ENCODE measurements at places on chromosomes 2 and 18.
A peak's percentile ranks its signal among the peaks of the same experiment; 100 is the strongest.

GRCh38 chr2:60597346-60597745, 43.9 kb upstream of the BCL11A start:
- no peak for DNase-seq

- no peak for DNase-seq
Measured at GRCh38 chr18:59871711-59872362, 28.0 kb upstream of the PMAIP1 start.

- no peak for DNase-seq
Measured at GRCh38 chr2:67694445-67694844, 297.3 kb downstream of the ETAA1 start.

- DNase-seq = peak; percentile 83
Measured at GRCh38 chr2:54803783-54804751, 80.6 kb downstream of the EML6 start.

GRCh38 chr18:3402982-3403451, 47.0 kb upstream of the TGIF1 start:
- DNase-seq = peak; percentile 74

DNA sequence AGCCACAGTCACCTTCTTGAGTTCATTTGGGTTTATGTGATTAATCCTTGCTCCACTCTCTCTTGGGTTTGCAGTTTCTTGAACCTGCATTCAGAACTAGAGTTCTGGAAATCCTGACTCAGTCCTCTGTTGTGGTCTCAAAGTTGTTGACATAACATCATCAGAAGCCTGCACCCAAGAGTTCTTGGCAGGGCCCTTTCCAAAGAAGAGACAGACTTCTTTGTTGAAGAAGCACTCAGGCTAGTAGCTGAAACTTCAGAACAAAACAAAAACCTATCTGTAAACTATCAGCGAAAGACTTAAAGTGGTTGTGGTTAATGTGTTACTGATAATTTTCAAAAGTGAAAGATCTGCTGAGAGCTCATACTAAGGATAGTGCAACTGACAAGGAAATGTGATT, 120.8 kb downstream of the FAM168B start:
- DNase-seq = no peak

GRCh38 chr2:66228128-66228547, 206.8 kb upstream of the MEIS1 start:
- DNase-seq = no peak

DNA sequence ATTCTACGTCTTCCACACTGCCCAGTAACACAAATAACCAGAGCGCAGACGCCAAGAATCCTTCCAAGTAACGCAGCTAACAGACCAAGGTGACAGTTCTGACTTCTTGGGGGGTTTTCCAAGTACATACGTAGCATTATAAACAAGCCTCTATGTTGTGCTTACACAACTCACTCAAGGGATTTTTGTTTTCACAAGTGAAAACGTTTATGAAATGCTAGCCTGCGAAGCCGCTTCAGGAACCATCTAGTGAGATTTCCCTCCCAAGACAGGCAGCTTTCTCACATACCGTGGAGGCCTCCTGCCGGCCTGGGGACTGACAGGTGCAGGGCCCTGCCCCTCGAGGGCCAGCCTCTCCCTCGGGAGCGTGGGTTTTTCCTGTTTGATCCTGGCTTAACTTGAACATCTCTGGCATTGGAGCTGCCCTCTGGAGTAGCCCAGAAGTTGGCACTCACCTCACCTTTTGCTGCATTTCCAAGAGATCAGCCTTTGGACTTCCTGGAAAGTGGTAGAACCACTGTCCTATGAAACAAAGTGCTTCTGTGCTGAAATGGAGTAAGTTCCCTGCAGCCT, 151.1 kb downstream of the MBP start:
- DNase-seq = no peak

DNA sequence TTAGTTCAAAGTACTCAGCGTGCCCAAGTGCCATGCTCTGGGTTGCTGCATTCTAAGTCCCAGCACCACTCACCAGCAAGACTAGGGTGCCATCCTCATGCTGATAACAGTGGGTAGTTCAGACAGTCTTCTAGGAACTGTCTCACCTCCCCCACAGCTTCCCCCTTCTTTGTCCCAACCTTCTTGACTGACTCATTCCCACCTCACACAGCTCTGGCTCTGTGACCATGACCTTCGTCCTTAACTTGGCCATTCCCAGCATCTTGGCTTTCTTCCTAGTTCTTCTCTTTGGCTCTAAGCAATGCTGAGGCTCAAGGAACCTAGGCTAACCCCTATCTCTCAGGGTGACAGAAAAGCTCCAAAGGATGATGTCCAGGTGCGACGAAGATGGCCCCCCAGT, 20.0 kb upstream of the CXCR4 start:
- no peak for DNase-seq

DNA sequence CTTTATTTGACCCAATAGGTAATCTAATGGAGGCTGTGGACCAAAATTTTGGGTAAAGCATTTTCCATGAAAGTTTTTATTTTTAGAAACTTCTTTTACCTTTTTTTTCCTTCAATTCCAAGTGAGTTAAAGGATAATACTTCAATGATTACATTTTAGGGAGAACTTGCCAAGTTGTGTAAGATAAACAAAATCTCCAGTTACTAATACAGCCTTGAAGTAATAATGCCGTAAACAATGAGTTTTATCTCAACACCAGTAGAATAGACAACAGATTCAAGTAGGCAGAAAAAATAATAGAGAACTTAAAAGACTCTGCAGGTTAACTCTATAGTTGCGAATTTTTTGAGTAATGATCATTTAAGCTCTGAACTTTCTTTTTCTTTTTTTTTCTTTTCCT, 807.4 kb downstream of the CNTNAP5 start:
- no peak for DNase-seq

DNA sequence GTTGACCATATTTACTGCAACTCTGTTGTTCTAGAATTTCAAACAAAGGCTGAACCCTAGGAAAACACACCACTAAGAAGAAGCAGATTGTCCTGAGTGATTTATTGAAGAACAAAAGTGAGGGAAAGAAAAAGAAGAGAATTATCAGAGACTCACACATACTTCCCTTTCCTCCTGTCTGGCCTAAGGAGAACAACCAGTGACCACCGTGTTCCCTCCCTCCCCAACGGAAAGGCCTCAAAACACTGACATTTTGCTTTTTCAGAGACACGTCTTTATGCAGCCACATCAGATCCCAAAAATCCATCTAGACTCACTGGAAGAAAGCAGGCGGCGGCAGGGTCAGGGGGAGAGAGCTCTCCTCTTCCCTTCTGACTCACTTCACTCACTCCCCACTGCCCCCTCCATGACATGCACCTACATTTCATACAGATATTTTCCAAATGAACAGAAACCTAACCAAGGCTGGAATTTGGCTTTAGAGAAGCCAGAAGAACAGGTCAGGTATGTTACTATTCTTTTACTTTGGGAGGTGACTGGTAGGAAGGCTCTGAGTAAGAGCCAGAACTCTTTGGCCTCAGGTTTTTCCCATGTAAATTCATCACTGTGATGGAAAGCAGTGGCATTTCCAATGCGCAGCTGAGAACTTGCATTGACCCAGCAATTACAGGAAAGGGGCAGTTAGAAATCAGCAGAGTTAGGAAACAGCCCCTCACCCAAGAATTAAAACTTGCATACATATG, 169.9 kb downstream of the BCL11A start:
- no peak for DNase-seq

GRCh38 chr2:189515264-189515663, 65.3 kb downstream of the SLC40A1 start:
- no peak for DNase-seq

GRCh38 chr2:113240915-113241911, 37.5 kb downstream of the PAX8 start:
- peak; percentile 11 for DNase-seq

DNA sequence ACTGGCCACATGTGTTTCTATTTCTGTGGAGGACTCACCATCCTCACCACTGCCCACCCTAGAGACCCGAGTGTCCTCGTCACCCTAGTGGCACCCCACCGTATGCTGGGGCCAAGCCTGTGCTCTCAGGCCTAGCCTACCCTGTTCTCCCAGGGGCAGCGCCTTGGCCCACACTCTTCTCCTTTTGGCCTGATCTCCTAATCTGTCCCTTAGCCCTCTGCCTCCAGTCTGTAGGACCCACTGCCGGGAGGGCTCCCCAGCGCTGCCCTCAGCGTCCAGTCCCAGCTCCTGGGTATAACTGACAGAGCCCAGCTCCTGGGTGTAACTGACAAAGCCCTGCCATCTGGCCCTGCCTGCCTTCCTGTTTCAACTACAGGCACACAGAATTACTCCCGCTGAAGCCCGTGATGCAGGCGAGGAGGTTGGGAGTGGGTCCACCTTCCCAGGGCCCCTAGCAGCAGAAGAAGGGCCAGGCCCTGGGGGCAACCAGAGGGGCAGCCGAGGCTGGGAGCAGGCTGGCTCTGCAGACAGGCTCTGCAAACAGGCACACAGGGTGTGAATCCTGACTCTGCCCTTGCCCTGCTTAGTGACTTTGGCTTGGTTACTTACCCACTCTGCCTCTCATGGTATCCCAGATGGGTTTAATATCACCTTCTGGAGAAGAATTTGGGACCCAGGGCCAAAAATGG, 25.6 kb upstream of the PTMA start:
- no peak for DNase-seq

DNA sequence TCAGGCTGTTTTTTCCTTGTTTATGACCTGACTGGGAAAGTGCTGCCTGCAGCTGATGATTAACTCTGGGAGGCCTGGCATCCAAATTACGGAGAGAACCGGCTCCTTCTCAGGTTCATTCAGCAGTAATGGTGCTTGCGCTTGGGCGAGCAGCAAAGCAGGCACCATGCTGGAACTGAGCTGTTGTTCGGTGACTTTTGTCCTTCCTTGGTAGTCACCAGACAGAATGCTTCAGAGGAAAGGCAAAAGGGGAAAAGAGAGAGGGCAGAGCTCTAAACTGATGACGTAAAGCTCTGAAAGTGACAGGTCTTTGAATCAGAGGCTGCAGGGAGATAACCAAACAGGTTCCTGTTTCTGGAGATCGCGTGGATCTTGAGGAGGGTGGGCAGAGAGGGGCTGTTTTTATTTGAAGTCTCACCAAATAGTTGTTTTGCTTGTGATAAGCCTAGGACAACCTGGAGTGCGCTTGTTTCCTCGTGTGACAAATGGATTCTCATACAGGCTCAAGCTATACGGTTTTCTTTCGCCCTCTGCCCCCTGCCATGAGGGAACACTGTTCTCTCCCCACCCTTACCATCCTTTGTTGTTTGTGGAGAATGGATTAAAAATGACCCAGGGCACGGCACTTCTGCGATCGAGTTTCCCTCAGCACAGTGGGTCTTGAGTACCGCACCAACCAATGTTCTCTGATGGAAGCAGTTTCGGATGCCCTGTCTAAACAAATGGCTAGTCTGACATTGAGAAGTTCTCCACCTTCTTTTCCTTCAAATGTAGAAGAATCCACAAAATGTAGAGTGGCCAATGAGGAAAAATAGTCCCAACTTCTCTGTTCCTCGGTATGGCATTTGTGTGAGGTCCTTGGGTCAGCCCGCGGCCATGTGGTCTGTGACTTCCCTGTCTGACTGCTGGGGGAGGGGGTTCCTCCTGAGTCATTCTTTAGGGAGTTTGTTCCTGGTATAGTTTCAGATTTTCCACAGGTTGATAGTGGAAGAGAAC, 1.3 kb downstream of the RASGRP3 start:
- no peak for DNase-seq

GRCh38 chr2:229832510-229832898, 89.3 kb downstream of the TRIP12 start:
- no peak for DNase-seq

GRCh38 chr2:61065714-61066709, at the start of gene SANBR:
Gene SANBR (plus strand): TSS chr2:61065871. CDS start chr2:61070351, 4,480 bp downstream.
- peak; percentile 98 for DNase-seq

- no peak for DNase-seq
Measured at GRCh38 chr18:50679056-50679455, 119.2 kb downstream of the MAPK4 start.

DNA sequence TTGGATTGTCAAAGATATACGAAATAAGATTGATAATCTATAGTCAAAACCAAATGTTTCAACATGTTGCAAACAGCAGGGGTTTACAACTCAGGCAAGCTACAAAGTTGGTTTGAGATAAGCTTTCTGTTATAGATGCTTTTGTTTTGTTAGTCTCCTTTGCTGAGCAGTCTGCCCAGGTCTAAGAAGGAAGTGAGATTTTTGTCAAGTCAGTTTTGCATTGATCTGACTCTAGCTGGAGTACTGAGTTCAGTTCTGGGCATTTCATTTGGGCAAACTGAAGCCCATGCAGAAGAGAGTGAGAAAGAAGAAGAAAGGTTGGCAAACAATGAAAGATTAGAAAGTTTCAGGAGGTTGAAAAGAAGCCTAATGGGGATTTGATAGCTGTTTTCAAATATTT, 983.0 kb upstream of the SLC39A10 start:
- DNase-seq = no peak

- peak; percentile 9 for DNase-seq
Measured at GRCh38 chr2:220394433-220394832, 767.0 kb downstream of the SLC4A3 start.

GRCh38 chr2:225055714-225056113, 13.4 kb upstream of the DOCK10 start:
- no peak for DNase-seq

DNA sequence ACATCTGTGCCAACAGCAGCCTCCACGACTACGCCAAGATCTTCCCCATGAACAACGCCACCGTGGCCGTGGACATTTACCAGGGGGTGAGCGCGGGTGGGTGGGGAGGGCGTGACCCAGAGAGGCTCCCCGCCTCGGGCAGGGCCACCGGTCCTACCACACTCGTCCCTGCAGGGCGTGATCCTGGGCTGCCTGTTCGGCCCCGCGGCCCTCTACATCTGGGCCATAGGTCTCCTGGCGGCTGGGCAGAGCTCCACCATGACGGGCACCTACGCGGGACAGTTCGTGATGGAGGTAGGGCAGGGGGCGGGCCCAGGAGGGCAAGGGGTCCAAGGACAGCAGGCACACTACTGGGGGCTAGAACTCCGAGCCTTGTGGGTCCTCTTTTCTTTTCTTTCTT, 8.5 kb upstream of the CTDSP1 start:
- no peak for DNase-seq

DNA sequence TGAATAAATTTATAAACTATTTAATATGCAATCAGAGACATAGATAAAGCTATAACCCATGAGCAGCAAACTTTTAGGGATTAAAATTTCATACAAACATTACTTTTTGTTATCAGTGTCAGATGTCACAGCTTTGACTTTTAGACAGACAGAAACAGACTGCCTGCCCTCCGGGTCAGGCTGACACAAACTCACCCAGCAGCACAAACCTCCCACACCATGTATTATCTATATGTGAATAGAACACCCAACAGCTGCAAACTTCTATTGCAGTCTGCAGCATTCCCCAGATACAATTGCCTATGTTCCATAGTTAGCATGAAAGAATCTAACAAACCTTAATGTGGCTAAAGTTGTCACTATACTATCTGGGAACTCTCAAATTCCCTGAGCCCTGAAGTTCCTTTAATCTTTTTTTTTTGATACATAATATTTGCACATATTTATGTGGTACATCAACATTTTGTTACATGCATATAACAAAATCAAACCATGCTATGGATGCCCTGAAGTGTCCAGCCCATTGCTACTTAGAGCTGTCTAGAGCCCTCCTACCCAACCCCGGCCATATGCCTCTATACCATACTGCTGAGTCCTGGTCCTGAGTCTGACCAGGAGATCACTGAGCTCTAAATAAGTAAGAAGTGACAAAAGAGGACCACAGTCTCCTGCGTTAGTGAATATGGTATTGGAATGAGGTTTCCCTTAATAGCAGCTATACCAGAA, 214.4 kb downstream of the ZNF385B start:
- DNase-seq = no peak

Data from G401 (cell line).